Omental fat pad (tissue), 4 donors: ENCODE measurements at places on chromosomes 16 and 17.
A peak's percentile ranks its signal among the peaks of the same experiment; 100 is the strongest.

DNA sequence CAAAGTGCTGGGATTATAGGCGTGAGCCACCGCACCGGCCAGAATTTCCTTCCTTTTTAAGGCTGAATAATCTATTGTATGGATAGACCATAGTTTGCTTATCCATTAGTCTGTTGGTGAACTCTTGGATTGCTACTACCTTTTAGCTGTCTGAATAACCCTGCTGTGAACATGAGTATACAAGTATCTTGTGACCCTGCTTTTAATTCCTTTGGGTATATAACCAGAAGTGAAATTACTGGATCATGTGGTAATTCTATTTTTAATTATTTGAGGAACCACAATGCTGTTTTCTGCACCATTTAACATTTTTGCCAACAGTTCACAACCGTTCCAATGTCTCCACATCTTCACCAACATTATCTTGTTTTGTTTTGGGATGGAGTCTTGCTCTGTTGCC lies 4.6 kb upstream of the OTOA start:
- no peak for DNase-seq

- peak; percentile 79 for DNase-seq
Measured at GRCh38 chr17:78993241-78993956, 13.7 kb upstream of the LGALS3BP start.

DNA sequence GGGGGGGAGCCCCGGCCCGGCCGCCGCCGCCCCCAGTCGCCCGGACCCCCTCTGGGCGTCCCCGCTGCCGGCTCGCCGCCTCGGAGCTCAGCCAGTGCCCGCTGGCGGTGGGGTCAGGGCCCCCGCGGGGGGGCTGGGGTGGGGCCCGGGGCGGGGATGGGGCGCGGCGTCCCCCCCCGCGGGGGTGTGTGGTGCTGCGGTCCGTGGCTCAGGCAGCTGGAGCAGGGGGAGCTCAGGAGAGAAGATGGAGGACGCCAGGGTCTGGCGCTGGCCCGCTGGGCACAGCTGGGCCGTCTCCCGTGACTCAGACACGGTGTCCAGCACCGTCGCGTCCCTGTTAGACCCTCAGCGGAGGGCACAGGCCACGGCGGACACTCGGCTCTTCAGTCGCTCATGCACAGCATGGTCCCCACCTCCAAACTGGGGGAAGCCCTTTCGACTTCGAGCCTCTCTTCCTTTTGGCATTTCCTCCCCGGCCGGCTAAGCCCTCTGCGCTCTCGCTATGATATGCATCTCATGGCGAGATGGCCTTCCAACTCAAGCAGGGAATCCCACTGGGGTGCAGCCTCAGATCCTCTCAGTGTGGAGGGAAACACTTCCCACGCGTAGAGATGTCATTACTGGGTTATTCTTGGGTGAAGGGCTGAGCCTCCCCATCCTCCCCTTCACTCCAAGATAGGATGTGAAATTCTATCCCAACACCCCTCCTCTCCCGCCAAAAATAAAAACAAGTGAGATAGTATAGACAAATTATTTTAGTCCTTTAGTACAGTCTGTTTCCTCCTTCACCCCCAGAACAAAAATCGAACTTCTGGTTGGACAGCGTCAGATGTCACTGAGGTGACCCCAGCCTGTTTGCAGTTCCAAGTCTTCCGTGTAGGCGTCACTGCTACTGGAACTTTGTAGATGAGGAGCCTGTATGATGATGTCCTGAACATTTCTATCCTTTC lies 522 bp upstream of the VEZF1 start:
- no peak for DNase-seq

GRCh38 chr17:80855948-80856862 lies 135.4 kb upstream of the CHMP6 start:
- DNase-seq, result peak; percentile 40

GRCh38 chr16:65523283-65523944 lies 401.6 kb upstream of the CDH11 start:
- DNase-seq, result no peak

DNA sequence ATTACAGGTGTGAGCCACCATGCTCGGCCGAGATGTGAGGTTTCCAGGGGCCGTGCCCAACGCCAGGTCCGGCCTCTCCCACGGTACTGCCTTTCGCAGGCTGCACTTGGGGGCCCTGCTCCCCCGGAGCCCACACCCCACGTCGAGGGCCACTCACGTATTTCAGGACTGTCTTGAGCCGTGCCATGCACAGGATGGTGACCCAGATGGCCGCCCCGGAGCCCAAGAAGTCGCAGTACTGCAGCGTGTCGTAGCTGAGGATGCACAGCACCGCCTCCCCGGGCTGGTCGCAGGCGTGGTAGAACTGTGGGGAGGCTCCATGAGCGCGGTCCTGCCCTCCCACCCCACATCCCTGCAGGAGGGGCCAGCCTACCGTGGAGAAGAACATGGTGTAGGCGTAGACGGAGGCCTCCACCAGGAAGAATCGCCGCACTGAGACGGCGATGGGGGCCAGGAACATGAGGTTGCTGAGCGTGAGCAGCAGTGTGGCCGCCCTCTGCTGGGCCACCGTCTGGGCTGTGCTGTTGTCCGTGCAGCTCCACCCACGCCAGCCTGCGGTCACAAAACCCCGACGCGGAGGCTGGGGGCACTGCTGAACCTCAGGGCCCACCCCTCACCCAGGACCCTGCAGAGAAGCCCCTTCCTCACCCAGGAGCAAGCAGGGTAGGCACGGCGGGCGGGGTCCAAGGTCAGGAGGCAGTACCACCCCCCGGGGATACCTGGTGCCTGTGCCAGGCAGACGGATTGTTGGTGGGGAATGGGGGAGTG lies 3.7 kb upstream of the MRPL28 start:
- no peak for DNase-seq
